Activated CD8-positive, alpha-beta memory T cell treated with anti-CD3 and anti-CD28 coated beads, Interleukin-2, amount 10 ng/mL, durations not matched to agents 7 days and 5 days (primary cell): ENCODE measurements at places on chromosomes 4 and X.

- DNase-seq: no peak
These were observed 26.1 kb upstream of the MTNR1A start for GRCh38 chr4:186581421-186581820.

DNA sequence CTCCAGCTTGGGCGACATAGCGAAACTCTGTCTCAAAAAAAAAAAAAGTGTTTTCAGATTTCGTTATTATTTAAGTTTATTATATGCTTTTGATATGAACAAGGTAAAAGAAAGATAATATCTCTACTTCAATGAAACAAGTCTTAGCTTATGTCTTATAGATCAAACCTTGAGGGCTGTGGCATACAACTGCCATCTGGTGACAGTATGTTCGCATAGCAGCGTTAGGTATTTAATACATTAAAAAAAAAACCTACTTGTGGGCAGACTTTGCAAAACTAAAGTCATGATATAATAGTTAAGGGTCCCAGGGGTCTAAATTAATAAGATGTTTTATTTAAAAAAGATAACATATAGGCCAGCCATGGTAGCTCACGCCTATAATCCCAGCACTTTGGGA lies 161.2 kb upstream of the AMOT start:
- no peak for DNase-seq

- no peak for DNase-seq
These were observed 80.0 kb downstream of the ALPK1 start for GRCh38 chr4:112377171-112377570.

- DNase-seq: no peak
These were observed 547.4 kb upstream of the ACTRT1 start for GRCh38 chrX:128599632-128600031.

DNA sequence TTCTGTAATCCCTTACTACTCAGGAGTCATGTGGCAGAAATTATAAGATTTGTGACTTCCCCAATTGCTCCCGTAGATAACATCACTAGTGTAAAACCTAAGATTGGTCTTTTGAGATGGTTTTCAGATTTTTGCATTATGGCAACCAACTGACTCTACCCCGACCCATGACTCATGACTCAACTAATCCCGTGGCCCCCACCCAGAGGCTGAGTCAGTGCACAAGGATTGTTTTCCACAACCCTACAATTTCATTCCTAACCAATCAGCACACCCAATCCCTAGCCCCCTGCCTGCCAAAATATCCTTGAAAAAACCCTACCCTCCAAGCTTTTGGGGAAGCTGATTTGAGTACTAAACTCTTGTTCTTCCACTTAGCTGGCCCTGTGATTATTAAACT lies 109.4 kb upstream of the FAM9C start:
- no peak for DNase-seq

- DNase-seq: no peak
These were observed 58.9 kb upstream of the PGM2 start for GRCh38 chr4:37767546-37767945.

DNA sequence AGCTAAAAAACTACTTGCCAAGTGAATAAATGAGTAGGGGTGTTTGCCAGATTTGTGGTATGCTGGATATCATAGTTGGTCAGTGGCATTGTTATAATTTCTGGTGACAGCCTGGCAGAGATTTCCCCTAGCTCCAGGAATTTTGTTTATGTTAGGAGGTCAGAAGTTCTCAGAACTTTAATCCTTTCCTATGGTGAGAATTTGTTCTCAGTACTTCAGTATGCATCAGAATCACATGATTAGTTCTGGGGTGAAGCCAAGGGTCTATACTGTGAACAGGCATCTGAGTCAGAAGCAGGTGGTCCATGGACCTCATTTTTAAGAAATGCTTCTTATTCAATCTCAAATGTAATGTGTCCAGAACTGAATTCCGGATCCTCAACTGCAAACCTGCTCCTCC lies 10.5 kb downstream of the RASSF6 start:
- no peak for DNase-seq

DNA sequence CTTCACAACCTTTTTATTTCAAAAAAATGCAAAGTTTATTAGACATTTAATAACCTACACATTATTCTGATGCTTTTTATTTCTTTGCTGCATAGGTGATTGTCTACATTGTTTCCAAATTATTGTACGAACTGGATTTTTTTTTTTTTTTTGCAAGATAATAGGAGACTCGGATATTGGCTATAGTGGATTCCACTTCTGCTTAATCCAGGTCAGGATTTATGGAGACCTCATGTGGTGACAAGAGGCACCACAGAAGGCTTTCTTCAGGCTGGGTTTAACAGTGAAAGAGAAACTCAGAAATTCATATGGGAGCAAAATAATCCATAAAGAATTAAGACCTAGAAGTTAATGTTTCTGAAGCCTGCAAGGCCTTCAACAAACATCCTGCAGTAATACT lies 2.4 kb upstream of the SLIT2 start:
- DNase-seq: no peak

DNA sequence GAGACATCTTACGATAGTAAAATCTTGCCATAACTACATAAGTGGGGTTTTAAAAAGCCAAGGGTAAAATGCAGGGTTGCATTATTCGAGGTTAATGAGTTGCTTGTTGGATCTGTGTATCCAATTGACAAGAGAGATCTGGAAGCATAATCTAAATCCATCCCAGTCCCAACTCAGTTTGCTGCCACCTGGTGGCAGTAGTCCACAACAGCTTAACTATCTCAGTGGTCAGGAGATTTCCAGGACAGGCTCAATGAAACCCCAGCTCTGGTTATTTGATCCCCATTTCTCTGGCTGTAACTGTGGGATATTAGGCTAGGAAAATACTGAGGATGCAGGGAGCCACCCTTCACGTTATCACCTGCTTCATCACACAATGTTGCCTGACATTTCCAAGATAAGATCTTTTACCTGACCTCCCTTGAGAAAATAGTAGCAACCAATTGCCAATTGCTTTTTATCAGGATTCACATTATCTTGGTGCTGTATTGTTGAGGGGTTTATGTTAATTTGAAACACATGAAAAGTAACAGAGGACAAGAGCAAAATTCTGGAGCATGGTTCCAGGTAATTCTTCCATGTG lies 88.2 kb upstream of the TNIP3 start:
- DNase-seq: peak; percentile 77

- no peak for DNase-seq
These were observed 195.1 kb upstream of the ATP6AP2 start for GRCh38 chrX:40385682-40386081.

- no peak for DNase-seq
These were observed 1.1 kb upstream of the PCDH19 start for GRCh38 chrX:100410901-100411801.

DNA sequence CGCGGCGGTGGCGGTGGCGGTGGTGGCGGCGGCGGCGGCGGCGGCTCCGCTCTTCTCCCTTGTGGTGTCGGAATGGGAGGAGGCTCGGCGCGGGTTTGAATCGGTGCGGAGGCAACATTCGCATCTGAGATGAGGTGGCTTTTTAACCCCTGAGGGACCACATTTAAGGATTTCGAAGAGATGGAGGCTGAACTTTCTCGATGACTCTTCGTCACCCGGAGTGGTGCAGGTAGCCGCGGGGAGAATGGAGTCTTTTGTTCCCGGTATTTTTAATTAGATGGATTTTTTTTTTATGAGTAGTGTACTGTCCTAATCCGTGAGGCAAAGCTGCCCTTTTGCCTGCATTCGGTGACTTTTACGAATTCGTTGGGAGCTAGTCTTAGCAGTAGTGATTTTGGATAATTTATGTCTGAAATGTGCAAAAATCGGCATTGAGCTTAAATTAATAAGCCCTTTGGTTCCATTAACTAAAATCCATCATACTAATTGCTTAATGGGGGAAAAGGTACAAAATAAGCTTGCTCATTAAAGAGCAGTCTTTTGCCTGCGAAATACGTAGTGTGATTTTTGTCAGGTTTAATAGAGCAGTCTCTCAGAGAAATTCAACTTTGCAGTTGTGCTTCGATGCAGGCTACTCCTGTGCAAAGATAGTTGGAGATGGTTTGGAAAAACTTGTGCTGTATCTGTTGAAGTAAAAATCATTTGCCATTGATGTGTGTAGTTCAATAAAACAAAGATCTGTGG lies 206.2 kb downstream of the TENM3 start:
- DNase-seq: no peak

- no peak for DNase-seq
These were observed 7.8 kb upstream of the RNF128 start for GRCh38 chrX:106718709-106719108.

GRCh38 chr4:92304606-92305005 lies 840 bp downstream of the GRID2 start:
- no peak for DNase-seq

GRCh38 chrX:121894756-121895155 lies 847.3 kb downstream of the GLUD2 start:
- no peak for DNase-seq

- no peak for DNase-seq
These were observed 384.4 kb downstream of the PCDH7 start for GRCh38 chr4:31104577-31104976.

GRCh38 chr4:39036172-39036571 lies 4.0 kb upstream of the TMEM156 start:
- no peak for DNase-seq

DNA sequence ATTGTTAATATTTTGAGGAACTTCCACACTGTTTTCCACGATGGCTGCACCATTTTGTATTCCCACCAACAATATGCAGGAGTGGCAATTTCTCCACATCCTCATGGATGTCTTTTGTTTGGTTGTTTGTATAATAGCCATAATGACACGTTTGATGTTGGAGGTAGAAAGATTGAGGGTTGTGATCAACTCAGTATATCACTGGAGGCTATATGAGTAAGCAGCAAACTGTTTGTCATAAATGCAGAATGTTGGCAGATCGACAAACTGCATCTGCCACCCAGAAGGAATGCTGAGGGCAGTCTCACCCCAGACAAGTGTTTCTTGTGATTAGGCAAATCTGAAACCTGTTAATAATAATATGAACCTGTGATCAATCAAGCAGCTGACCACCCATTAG lies 243.9 kb upstream of the WDFY3 start:
- no peak for DNase-seq

- no peak for DNase-seq
These were observed 4.2 kb upstream of the ERVMER34-1 start for GRCh38 chr4:52755426-52755825.

GRCh38 chr4:89134775-89135319 lies 23.5 kb downstream of the TIGD2 start:
- no peak for DNase-seq

DNA sequence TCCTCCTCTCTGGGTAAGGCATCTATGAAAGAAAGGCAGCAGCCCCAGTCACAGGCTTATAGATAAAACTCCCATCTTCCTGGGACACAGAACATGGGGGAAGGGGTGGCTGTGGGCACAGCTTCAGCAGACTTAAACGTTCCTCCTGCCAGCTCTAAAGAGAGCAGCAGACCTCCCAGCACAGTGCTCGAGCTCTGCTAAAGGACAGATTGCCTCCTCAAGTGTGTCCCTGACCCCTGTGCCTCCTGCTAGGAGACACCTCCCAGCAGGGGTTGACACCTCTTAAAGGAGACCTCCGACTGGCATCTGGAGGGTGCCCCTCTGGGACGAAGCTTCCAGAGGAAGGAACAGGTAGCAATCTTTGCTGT lies 89.9 kb downstream of the EFHC2 start:
- DNase-seq: no peak

- DNase-seq: no peak
These were observed 17.1 kb upstream of the ANXA3 start for GRCh38 chr4:78534286-78534955.

DNA sequence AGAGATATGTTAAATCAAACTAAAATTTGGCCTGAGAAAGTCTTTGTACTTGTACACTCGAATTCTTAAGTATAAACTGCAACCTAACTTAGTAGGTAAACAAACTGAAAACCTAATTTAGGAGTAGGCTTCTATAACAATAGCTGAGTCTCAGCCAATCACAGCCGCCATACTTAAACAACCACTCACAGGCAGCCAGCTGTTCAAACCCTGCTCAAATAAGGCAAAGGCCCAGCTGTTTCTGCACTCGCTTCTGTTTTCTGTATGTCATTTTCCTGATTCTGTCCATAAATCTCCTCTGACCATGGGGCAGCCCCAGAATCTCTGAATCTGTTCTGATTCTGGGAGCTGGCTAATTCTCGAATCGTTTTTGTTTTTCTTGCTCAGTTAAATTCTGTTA lies 7.8 kb upstream of the PLS3 start:
- no peak for DNase-seq

DNA sequence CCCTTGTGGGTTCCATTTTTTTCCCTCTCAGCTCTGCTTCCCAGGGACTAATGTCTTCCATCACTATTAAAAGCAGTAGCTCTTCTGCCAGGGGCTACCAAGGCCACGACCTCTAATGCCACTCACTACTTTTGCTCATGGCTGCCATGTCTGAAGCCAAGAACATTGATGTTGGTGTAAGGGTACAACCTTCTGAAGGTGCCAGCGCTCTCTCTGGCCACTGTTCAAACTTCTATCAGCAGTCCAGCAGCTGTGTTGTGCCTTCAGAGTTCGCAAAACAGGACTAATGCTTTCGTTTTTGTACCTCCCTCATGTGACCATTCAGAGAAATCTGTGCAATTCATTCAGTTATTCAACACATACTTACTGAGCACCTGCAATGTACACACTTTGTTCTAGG lies 121.5 kb upstream of the ENPEP start:
- no peak for DNase-seq

DNA sequence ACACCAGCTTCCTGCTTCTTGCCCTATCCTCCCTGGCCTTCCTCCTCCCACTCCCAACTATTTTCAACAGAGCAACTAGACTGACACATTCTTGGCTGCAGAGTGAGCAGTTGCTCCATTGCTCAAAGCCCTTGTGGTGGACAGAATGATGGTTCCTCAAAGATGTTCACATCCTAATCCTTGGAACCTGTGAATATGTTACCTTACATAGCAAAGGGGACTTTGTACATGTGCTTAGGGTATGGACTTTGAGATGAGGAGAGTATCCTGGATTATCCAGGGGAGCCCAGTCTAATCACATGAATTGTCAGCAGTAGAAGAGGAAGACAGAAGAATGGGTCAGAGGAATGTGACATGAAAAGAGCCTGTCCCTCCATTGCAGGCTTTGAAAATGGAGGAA lies 24.9 kb upstream of the HOPX start:
- DNase-seq: no peak

DNA sequence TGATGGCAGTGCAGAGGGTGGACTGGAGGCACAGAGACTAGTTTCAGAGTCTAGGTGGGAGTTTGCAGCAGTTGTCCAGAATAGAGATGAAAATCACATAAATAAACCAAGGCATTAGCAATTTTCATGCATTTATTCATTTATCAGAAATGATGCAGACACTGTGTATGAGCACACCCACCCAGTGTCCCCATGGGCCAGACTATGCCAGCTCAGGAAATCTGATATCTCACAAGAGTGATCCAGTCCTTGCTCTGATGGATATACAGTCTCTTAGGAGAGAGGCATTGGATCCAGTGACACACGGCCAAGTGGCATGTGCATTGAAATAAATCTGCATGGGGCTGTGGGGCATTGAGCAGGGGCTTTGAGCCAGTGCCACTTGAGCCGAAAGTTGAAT lies 228.2 kb downstream of the FRMPD4 start:
- DNase-seq: no peak

GRCh38 chr4:159639671-159640323 lies 536.9 kb downstream of the RAPGEF2 start:
- no peak for DNase-seq

GRCh38 chr4:39104255-39104654 lies 42.2 kb downstream of the KLHL5 start:
- DNase-seq: no peak

GRCh38 chr4:143186649-143187048 lies 1.9 kb downstream of the USP38 start:
- no peak for DNase-seq

GRCh38 chrX:46961097-46961496 lies 48.9 kb downstream of the JADE3 start:
- no peak for DNase-seq

- DNase-seq: no peak
These were observed 16.3 kb downstream of the LONRF3 start for GRCh38 chrX:118990512-118991227.

- no peak for DNase-seq
These were observed 81.9 kb downstream of the JADE3 start for GRCh38 chrX:46994096-46994495.
